HCT116 (cell line): ENCODE measurements at places on chromosomes 16 and 17. TPM values are rescaled to one million over a fixed set of nuclear protein-coding genes. Genes with fewer than 3 reads are reported as not detected.

The CA10 gene
- total RNA-seq = not detected

The TM4SF5 gene
- not detected for total RNA-seq

The CRYBA1 gene
- total RNA-seq = not detected

The NDRG4 gene
- 8.6 TPM for total RNA-seq

The ABCA5 gene
- 6.8 TPM for total RNA-seq

The AOC2 gene
- total RNA-seq = 8.0 TPM
